ENCODE measurements at places on chromosomes 1 and 21.

DNA sequence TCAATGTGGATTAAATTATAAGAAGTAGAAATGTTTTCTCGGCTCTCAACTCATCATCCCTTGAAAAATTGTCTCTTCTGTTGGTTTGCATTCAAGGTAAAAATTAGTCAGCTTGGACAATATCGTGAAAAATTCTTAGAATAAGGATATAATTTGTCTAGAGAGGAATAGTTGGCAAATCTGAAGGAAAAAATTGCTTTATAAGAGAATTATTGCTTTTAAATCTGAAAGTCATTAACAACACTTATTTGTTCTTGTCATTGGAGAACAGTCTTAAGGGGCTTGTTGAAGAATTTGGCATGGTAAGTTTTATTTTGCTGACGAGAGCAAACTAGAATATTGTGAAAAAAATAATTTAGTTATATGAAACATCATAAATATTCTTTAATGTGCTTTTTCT is 26.4 kb downstream of the ANGPTL1 start:
- no peak for DNase-seq

GRCh38 chr1:167938080-167938636 is 1.3 kb upstream of the MPC2 start:
- DNase-seq: no peak

- no peak for DNase-seq
Measured at GRCh38 chr21:29254550-29254949, 44.2 kb upstream of the BACH1 start.

DNA sequence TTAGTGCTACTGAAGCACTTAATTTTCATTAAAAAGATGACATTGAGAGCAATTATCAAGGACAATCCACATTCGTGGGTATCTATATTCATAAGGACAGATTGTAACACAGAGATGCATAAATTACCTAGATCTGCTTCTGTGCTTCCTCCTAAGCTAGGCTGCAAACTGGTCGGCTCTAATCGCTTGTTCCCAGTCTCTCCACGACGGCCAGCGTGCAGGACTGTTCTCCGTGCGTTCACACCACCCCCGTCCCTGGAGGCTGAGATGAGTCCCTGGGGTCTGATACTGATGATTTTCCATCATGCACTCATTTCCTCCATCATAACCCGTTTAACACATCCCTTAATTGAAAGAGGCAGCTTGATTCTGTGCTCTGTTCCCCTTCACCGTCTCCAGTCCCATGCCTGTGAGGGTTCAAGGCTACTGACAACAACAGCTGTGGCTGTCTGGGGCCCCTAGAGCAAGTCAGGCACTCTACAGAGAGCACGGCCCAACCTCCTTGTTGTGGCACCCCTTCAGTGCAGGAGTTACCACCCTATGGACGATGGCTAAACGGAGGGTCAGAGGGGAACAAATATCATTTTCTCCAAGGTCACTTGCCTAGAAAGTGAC is 469.6 kb downstream of the NPHP4 start:
- no peak for DNase-seq

DNA sequence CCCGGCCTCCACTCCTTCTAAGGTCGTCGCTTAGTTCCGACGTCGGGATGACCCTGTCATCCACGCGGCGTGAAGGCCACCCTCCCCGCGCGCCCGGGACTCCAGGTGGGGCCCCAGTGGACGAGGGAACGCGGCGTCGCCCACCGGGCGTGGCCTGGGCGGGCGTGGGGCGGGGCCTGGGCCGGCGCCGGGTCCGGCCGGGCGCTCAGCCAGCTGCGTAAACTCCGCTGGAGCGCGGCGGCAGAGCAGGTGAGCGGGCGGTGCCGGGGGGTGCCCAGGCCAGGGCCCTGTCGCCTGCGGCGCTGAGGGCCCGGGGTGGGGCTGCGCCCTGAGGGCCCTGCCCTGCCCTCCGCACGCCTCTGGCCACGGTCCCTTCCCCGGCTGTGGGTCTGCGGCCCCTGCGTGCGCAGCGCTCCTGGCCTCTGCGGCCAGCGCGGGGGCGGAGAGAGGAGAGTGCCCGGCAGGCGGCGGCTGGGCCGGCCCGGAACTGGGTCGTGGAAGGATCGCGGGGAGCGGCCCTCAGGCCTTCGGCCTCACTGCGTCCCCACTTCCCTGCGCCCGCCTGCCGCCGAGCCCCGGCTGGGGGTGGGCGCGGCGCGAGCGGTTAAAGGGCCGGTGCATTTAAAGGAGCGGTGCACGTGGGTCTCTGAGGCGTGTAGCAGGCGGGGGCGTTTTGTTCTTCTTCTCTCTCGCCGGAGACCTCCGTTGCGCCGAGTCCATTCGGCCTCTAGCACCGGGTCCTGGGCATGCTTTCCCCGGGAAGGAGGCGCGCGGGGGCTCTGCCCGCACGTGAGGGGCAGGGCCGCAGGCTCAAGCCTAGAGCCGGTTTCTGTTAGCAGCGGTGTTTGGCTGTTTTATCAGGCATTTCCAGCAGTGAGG is at the start of gene PSEN2:
Gene PSEN2 (plus strand): TSS at position 216 of the 879 bp plus-strand sequence. CDS start 11,292 bp downstream, outside the sequence.
- peak; percentile 33 for DNase-seq

GRCh38 chr1:179785728-179786127 is 42.6 kb downstream of the FAM163A start:
- no peak for DNase-seq

- DNase-seq: peak; percentile 47
Measured at GRCh38 chr1:151993084-151993733, 450 bp downstream of the S100A10 start.

GRCh38 chr1:223741861-223742260 is 29.5 kb downstream of the CAPN2 start:
- peak; percentile 70 for DNase-seq

- DNase-seq: no peak
Measured at GRCh38 chr21:42250422-42251403, 31.8 kb downstream of the ABCG1 start.

GRCh38 chr1:108080448-108080847 is 115.5 kb upstream of the VAV3 start:
- DNase-seq: no peak

DNA sequence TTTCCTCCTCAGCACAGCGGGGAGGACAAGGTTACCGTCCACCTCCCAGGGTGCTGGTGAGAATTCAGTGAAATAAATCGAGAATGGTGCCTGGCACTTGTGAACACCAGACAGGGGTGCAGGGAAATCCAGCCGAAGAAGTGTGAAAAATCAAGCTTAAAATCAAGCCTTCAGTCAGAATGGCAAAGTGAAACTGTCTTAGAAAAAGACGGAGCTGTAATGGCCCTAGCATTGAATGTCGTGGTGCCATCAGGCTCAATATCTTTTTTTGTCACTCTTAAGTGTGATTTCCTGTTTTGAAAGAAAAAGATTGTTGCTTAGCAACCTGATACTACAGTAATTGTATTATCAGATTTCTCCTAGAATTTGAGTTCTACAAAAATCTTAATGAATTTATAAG is 22.1 kb downstream of the EDARADD start:
- DNase-seq: no peak

- no peak for DNase-seq
Measured at GRCh38 chr1:53126495-53126894, 15.9 kb downstream of the SLC1A7 start.

- DNase-seq: no peak
Measured at GRCh38 chr1:34444516-34444915, 267.8 kb downstream of the C1orf94 start.

GRCh38 chr1:207203541-207203940 is 99.5 kb downstream of the C4BPA start:
- no peak for DNase-seq

Data from fibroblast of skin of back (primary cell).